SK-N-SH (cell line): ENCODE measurements at places on chromosomes 4 and X.
A peak's percentile ranks its signal among the peaks of the same experiment; 100 is the strongest.

GRCh38 chr4:165461159-165461821 lies 82.5 kb downstream of the CPE start:
- H3K4me3 ChIP-seq: no peak overlapping the region
- H3K4me1 ChIP-seq: peaks cover 3% of the 10 kb centered on the region
- H3K27me3 ChIP-seq: no peaks in the 10 kb centered on the region; the same call in 1 of the 2 replicates

DNA sequence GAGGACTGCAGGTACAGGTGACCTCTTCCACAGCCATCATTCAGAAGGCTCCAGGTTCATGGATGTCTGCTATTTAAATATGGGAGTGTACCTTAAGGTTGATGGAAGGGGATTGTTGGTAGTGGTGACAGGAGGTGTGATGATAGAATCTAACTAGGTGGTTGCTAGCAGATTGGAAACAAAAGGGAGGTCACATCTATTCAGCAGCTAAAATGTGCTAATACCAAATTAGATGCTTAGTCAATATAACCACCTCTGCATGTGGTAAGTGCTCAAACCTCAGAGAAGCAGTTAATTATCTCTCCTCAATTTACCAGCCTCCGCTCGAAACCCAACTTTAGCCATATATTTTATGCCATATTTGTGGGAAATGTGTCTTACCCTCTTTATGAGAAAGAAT lies 98.7 kb upstream of the CCSER1 start:
- H3K4me1 ChIP-seq: no peaks in the 10 kb centered on the region; the same call in 1 of the 2 replicates
- H3K27me3 ChIP-seq: no peaks in the 10 kb centered on the region
- H3K27ac ChIP-seq: no peak overlapping the region
- no peak for DNase-seq
- H3K4me3 ChIP-seq: no peak overlapping the region

DNA sequence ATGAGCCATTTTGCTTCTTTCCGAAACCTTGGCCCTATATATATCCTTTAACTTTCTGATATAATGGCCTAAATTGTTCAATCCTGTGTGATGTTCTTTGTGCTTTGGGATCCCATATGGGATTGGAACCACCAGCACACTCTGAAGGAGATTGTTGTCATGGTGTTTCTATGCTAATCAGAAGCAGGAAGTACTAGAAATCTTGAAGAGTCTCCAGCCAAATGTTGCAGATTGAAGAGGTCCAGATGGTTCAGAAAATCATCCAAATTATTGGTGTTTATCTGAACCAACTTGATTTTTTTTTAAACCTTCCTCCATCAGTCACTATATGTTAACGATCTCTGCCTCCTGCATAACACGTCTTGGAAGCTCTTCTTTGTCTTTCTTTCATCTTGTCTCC lies 72.8 kb downstream of the KIT start:
- H3K4me1 ChIP-seq: no peaks in the 10 kb centered on the region
- no peak overlapping the region for H3K27ac ChIP-seq
- H3K36me3 ChIP-seq: no peaks in the 10 kb centered on the region
- no peak overlapping the region for H3K4me3 ChIP-seq
- H3K27me3 ChIP-seq: no peaks in the 10 kb centered on the region
- DNase-seq: no peak

DNA sequence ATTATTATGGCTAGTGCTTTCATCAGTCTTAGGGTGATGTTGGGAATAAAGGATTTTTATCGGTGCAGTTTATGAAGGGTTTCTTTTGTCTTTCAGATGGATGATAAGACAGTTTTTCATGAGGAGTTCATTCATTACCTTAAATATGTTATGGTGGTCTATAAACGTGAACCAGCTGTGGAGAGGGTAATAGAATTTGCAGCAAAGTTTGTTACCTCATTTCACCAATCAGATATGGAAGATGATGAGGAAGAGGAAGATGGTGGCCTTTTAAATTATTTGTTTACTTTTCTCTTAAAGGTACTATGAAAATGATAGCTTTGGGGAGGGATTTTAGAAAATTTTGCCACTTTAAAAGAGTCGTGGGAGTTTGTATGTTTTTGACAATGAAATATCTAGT lies 1.3 kb downstream of the NCAPG start:
- H3K27me3 ChIP-seq: no peaks in the 10 kb centered on the region
- no peak for DNase-seq
- peaks cover 17% of the 10 kb centered on the region for H3K4me1 ChIP-seq
- peak overlapping the region; percentile 61; the same call in 1 of the 2 replicates for H3K27ac ChIP-seq
- peaks cover 5% of the 10 kb centered on the region for H3K36me3 ChIP-seq
